ENCODE measurements at places on chromosomes 6 and 20.

GRCh38 chr6:170209354-170210025 lies 81.4 kb downstream of the DLL1 start:
- peak; percentile 45 for DNase-seq

DNA sequence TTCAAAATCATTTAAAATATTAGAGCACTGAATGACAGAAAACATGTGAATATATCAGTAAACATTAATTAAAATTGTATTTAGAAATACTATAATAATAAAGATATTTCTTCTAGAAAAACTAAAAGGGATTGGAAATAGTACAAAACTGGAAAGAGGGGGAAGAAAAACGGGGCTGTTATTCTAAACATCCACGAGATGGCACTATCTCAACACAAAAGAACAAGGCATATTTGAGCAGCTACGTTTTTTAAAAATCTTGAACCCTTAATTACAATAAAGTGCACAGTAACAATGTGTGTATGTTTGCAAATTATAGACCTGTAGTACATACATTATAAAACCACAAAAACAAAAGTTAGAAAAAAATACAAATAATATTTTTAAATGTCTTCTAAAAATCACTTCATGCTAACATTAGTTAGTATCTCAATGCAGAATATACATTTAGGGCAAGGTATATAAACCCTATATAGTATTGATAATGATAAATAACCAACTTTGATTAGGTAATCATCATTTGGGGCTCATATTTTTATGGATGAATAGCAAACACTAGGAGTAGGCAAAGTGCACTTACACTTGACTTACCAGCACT lies 42.5 kb upstream of the PNISR start:
- no peak for DNase-seq

GRCh38 chr6:67141005-67141404 lies 1434.0 kb upstream of the EYS start:
- no peak for DNase-seq

- no peak for DNase-seq
Measured at GRCh38 chr6:142355520-142356174, 53.8 kb downstream of the ADGRG6 start.

- DNase-seq = no peak
Measured at GRCh38 chr20:50296450-50297375, 106.1 kb downstream of the CEBPB start.

DNA sequence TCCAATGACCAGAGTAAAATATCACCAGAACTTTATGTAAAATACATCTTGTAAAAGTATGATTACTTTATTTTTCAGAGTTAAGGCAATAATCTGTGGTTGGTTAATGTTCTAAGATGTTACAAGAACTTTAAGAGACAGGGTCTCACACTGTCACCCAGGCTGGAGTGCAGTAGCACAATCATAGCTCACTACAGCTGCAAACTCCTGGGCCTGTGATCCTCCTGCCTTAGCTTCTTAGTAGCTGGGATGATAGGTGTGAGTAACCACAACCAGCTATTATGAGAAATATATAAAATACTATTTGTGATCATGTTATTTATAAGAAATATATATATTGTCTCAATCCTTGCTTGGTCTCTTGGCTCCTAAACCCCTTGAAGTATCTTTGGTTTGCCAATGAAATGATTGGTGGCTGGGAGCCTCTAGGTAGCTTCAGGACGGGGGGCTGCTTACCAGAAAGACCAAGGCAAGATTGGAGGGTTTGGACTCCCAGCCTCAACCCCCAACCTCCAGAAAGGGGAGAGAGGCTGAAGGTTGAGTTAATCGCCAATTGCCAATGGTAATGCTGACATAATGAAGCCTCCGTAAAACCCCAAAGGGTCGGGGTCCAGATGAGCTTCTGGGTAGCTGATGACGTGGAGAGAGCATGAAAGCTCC lies 15.4 kb downstream of the SOD2 start:
- no peak for DNase-seq

- peak; percentile 59 for DNase-seq
Measured at GRCh38 chr6:115544765-115545671, 515.7 kb downstream of the FRK start.

GRCh38 chr6:123055256-123055655 lies 59.2 kb downstream of the CLVS2 start:
- DNase-seq = no peak

DNA sequence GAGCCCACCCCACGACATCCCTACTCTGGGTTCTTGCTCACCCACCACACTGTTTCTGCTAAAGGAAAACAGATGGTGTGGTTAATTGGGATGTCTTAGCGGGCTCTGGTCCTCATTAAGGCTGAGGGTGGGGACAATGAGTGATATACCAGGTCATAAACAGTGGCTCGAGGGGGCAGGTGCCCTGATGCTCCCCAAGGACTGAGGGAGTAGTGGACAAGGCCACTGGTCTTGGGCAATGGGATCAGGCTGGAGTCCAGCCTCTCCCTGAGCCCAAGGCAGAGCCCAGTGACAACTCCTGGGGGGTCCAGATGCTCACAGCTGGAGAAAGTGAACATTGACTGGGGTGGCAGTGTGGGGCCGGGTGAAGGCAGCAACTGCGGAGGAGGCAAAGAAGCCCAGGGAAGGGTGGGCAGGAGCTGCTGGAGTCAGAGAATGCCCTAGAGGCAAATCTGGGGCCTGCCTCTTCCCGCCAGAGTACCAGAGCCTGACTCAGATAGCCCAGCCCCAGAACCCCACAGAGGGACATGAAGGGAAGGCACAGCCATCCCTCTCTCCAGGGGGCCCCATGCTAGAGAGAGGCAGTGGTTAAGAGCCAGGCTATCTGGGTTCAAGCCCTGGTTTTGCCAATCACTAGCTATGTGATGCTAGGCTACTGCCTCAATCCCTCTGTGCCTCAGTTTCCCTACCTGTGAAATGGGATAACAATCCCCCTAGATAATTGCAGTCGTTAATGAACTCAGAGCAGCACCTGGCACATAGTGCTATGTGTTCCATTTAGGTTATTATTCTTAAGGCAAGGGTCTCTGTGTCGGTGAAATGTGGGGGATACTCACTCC lies 72.3 kb downstream of the MRPL14 start:
- DNase-seq = no peak

DNA sequence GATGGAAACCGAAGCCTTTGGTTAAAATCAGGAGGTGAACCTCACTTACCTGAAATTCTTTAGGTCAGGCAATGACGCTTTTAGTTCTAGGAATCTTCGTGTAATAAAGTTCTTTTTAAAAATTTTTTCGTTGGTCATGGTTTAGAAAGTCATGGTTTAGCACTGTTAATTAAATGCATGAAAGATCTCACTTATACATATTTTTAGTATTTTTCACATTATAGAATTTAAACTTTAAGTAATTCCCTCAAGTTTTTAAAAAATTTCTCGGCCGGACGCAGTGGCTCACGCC lies 1.1 kb downstream of the DSE start:
- no peak for DNase-seq
